ENCODE measurements at places on chromosomes 11 and 22.

- no peak for DNase-seq
Observed at GRCh38 chr11:95111923-95112540, 22.4 kb downstream of the ENDOD1 start.

GRCh38 chr11:12693479-12694182, 19.4 kb downstream of the TEAD1 start:
- DNase-seq = peak; percentile 71

DNA sequence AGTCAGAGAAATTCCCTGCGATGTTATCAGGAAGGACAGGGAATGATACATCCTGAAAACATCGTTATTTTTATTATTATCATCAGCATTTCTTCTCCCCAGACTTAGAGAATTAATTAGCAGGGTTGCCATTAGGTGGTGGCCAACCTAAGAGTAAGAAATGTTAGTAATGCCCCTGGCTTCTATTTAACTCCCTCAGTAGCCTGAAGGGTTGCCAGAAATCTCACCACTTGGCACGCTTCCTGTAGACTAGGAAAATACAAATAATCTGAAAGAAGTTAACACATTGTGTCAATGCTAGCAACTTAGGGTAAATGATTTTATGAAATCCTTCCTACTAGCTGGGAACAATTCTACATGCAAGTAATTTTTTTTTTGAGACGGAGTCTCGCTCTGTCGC, 45.5 kb downstream of the ENDOD1 start:
- DNase-seq = no peak

- no peak for DNase-seq
Observed at GRCh38 chr11:16632295-16633200, 105.9 kb upstream of the C11orf58 start.

GRCh38 chr11:69928121-69928520, 108.9 kb upstream of the FGF3 start:
- no peak for DNase-seq

GRCh38 chr22:40709752-40710413, 30.6 kb downstream of the MCHR1 start:
- DNase-seq = peak; percentile 61

GRCh38 chr11:76234021-76234415, 27.7 kb upstream of the WNT11 start:
- peak; percentile 88 for DNase-seq

GRCh38 chr11:2428322-2428795, 16.0 kb downstream of the TRPM5 start:
- DNase-seq = peak; percentile 71

Data from tibial artery (tissue), 4 donors.